ENCODE measurements at places on chromosomes 2 and 18.
A peak's percentile ranks its signal among the peaks of the same experiment; 100 is the strongest.

DNA sequence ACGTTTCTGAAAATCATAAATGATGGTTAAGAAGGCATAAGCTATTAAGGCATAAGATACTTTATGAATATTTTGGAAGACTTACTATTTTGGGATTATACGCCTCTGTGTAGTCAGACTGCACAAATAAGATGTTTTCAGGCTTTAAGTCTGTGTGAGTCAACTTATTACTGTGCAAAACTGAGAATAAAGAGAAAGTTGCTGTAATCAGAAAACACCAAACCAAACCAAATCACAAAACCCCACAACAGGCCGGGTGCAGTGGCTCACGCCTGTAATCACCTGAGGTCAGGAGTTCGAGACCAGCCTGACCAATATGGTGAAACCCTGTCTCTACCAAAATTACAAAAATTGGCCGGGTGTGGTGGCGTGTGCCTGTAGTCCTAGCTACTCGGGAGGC lies 7.7 kb downstream of the CLK1 start:
- DNase-seq = no peak

GRCh38 chr2:82795446-82795845 lies 1663.6 kb downstream of the SUCLG1 start:
- DNase-seq = peak; percentile 44

DNA sequence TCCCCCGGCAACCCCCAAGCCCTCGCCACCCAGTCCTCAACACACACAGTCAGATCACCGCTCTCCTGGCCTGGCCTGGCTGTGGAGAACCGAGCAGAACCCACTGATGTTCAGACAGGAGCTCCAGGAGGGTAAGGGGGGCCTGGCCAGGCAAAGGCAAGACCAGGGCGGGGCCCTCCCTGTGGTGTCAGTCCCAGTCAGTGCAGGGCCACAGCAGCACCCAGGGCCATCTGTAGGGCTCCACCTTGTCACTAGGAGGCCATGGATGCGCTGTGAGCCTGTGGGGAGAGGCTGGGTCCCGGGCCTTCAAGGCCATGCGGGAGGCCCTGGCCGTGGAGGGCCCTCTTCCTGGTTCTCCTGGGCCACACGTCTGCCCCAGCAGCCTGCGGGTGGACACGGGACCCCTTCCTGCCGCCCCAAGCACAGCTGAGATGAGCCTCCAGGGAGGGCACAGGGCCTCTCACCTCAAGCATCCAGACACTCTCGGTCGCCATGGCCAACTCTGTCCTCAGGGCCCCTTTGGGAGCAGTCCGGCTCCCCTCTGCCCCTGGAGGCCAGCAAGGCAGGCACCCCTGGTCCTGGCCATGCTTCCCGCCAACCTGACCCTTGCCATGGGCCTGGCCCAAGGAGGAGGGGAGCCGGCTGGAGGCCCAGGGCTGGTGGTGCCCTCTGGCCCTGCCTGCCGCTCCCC lies 2.0 kb downstream of the ANO7 start:
- no peak for DNase-seq

DNA sequence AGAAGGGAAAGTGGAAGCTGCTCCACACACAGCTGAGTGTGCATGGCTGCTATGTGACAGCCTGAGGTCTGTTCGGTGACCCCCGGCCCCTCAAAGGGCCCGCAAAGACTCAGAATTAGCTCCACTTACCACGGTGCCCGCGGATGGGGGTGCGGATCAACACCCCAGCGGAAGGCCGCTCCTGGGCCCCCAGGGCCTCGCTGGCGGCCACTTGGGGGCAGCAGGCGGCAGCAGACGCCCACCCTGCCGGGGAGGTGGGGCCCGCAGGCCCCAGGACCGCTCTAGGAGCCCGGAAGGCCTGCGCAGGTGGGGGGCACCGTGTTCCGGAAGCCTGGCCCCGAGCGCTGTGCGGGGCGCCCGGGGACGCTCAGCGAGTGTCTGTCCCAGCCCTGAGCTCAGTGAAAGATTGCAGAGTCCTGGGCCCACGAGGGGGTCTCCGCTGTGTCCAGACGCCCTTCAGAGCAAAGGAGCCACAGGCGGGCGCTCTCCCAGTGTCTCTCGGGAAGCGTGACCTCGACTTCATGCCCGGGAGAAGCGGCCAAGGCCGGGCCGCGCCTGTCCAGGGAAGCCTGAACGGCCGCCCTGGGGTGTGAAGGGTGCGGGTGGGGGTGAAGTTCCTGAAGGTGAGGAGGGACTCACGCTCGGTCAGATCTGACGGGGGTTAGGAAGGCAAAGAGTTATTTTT lies 118.7 kb downstream of the VAPA start:
- DNase-seq = no peak

GRCh38 chr2:170824526-170825015 lies 7.9 kb downstream of the GAD1 start:
- no peak for DNase-seq

DNA sequence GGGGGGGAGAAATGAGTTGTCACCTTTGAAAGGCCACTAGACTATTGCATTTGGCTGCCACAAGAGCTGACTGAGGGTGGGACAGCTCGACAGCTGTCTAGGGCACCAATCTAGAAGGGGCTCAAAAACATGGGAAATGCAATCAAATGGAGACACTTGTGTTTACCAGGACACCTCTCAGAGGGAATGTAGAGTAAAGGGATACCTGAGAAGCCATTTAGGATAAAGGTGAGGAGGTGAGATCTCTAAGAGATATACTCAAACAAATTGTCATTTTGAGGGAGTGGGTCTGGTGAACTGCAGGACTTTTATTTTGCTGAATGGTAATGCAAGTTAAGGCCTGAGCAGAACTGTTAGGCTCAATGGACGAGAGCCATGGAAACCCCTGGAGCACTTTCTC lies 159.8 kb downstream of the DDX1 start:
- no peak for DNase-seq

GRCh38 chr18:7272311-7273049 lies 41.6 kb downstream of the LRRC30 start:
- peak; percentile 55 for DNase-seq

- no peak for DNase-seq
Measured at GRCh38 chr2:163081754-163082153, 243.2 kb upstream of the KCNH7 start.

DNA sequence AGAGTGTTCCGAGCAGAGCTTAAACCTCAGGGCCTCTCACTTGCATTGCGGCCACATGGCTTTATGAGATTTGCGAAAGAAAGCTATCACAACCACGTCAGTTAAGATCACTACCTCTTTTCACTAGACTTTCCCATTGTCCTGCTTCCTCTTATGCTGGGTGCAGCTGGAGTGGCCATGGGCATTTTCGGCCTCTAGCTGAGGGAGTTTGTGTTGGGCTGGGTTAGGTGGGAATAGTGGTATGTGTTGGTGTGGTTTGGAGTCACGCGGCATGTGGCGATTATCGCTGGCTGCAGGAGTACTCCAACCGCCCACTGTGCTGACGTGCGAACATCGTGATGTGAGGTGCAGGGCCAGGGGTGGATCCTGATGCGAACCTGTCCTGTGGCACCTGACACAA lies 27.1 kb downstream of the RALB start:
- DNase-seq = no peak

DNA sequence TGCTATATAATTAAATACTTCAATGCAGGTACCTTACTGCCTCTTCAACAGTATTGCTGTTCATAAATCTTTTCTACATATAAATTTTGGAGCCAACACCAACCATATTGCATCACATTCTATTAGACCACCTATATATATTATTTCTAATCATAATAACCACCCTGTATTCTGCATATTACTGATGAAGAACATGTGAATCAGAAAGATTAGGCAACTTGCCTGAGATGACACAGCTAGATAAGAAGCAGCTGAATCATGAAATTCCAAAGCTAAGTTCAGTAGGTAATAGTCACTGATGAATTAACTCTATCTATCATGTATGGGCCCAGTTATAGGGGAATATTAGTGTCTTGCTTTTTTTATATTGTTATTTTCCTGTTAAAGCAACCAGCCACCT lies 161.8 kb downstream of the AGPS start:
- no peak for DNase-seq

- no peak for DNase-seq
Measured at GRCh38 chr2:161676902-161677496, 52.8 kb downstream of the SLC4A10 start.

DNA sequence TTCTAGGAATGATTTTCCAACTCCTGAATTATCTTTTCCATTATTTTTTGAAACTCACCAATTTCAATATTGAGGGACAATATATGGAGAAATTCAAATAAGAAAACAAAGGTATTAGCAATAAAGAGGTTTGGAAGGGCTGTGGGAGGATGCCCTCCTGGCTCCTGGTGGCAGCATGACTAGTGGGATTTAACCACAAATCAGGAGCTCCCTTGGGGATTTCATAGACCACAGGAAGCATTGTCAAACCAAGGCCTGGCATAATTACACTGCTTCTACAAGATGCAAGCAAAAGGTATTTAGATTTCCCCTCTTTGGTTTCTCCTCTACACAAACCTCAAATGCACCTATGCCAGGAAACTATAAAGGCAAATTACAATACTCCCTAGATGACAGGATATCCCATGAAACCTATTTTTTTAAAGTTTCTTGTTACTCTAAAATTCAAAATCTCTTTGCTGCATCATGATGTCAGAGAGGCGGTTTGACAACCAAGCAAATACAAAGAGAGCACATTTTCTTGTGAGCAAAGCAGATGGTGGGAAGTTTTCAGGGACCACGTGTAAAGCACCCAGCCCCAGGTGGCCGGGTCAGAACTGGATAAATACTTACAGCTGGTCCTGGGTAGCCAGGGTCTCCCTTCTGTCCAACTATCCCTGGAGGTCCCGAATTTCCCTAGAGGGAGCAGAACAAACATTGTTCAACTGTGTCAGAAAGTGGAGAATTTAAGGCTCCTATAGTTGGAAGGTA lies 67.9 kb downstream of the COL6A3 start:
- DNase-seq = no peak

DNA sequence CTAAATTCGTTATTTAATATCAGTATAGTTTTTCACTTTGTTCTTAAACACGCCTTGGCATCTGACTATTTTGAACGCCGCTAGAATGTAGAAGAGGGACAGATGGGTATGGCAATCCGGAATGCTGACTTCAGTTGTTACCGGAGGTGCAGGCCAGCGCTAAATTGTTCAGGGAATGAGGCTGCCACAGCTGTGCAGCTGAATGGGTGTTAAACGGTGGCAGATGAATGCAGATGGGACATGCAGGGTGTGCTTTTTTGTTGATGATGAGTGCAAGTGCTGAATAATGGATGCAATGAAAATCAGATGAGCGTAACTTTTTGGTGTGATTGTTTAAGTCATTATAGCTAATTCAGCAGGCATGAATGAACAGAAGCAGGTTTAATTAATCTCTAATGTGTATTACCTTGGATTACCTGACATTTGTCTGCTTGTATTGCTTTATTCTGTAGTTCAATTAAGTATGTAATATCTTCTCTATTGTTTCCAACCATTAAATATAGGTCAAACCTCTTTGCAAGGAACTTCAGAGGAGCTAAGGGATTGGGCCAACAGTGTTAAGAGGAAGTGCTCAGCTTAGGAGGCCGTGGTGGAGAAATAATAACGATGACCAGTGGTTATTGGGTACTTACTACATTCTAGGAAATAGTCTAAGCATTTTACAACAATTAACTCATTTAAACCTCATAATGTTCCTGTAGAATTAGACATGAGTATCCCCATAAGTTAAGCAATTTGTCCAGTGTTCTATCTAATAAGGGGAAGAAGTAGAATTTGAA lies 11.9 kb upstream of the CREG2 start:
- DNase-seq = no peak

DNA sequence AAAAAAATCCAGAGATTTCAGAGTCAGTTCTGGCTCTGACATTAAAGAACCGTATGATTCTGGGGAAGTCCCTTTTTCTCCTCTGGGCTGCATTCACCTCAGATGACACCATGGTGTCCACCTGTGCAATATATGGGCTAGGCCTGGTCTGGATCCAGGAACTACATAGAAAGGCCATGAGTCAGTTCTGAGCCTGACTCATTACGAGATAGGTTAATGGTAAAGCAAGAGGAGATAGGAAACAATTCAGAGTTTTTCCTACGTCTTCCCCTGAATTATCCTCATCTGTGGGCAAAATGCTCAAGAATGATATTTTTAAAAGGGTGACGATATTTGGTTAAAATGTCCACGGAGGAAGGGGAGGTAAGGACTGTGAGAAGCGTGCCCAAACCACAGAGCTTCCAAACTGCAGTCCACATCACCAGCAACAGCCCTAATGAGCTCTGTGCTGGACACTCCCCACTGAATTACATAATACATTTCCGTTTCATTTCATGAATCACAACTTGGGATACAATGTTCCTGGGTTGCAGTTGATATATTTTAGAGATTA lies 180.1 kb upstream of the OSR1 start:
- DNase-seq = peak; percentile 69

DNA sequence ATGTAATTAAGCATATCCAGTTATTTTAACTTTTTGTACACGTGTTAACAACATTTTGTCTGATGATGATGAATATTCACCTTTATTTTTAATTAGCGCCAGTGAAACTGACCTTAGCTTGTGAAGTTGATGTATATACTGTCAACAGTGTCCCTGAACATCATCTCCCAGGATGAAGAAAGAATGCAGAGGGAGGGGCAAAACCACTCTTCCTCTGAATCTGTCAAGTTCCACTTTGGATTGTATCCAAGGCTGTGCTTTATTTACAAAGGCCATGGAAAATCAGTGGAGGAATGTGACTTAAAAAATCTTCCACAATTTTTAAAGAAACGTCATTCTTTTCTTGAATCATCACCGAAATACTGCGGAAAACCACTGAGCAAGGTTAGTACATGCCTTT lies 4.5 kb upstream of the RMDN2 start:
- peak; percentile 19 for DNase-seq

- no peak for DNase-seq
Measured at GRCh38 chr2:210112871-210113270, 58.3 kb downstream of the KANSL1L start.

- no peak for DNase-seq
Measured at GRCh38 chr2:38224821-38225437, 149.0 kb upstream of the CYP1B1 start.

GRCh38 chr2:233301248-233301647 lies 6.4 kb upstream of the SAG start:
- no peak for DNase-seq

DNA sequence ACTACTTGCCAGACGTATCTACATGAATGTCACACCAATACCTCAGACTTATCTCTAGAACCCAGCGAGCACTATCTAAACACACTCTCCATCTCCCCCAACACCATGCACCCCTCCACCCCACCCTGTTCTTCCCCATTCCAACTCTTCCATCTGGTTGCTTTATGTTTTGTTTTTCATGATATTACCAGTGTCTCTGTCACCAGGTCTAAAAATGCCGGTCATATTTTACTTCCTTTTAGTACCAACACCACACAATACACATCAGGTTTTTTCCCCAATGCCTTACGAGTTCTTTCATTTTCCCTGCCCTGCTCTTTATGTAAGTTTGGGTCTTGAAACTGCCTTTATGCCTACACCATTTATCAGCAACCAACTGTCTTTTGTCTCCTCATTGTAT lies 10.2 kb upstream of the ITGA4 start:
- DNase-seq = no peak

DNA sequence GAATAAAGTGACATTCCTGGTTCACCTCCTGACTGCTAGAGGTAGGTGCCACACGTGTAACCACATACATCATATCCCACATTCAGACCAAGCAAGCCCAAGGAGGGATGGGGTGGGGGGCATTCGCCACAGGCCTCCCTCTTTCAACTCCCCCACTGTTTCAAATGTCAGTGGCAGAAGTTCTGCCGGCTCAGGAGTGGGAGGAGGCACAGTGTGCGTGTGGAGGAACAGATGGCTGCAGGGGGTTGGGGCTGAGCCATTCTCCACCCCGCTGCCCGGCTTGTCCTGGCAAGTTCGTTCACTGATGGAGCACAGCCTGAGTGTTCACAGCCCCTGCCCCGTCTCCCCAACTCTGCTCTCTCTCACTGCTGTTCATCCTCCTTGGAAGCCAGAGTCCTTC lies 75.4 kb upstream of the TANC1 start:
- no peak for DNase-seq

GRCh38 chr2:241946306-241947003 lies 76.9 kb downstream of the RTP5 start:
- no peak for DNase-seq

Data from HTR-8/SVneo (cell line).